HEK293T (cell line): ENCODE measurements at places on chromosomes 7 and 10.

DNA sequence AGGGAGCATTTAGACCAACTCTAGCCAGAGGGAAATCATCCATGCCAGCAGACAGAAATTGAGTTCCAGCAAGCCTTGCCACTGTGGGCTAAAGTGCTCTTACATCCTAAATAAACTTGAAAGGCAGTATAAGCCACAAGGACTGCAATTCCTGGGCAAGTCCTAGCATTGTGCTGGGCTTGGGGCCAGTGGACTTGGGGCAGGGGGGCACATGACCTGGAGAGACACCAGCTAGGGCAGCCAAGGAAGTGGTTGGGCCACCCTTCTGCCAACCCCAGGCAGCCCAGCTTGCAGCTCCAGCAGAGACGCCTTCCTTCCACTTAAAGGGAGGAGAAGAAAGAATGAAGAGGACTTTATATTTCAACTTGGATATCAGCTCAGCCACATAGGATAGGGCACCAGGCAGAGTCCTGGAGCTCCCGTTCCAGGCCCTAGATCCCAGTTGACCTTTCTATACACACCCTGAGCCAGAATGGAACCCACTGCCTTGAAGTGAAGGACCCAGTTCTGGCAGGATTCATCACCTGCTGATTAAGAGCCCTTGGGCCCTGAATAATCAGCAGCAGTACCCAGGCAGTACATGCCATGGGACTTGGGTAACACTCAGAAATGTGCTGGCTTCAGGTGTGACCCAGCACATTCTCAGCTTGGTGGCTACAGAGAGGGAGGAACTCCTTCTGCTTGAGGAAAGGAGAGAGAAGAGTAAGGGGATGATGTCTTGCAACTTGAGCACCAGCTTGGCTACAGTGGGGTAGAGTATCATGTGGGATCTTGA lies 153.0 kb downstream of the GNAI1 start:
- DNase-seq: no peak

DNA sequence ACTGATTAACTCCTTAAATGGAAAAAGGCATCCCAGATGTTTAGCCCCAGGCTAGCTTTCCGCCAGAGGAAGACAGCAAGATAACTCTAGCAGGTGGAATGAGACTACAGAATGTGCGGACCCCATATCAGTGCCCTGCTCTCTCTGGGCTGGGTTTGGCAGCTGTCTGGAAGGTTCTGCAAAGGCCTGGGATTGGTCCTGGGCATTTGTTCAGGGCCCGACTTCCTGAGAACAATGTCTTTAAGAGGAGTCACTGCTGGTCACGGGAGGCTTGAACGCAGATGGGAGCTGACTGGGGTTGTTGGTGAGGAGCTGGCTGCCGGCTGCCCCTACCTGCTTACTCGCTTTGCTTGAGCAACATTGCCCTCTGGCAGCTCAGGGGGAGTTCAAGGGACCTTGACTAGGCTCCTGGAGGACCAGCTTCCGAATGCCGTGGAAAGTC lies 130.6 kb upstream of the BTBD16 start:
- DNase-seq: no peak

DNA sequence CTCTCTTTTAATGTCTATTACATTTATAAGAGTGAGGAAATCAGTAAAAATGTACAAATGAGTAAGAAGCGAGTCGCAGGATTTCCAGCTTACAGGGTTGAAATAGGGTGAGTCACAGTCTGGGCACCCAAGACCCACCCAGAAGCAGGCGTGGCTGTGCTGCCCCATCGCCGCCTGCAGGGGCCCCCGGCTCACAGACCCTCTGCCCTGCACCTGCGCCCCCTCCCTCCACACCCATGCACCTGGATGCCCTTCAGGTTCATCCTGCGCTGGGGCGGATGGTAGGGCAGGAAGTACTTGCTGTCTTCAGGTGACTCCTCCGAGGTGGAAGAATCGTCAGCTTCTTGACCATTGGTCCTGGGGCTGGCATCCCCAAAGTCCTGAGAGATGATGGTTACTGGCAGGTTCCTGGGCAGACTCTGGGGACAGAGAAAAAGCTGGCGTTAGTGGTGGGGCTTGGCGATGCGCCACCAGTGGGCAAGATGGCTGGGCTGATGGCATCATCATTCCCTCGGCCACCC lies 90.2 kb upstream of the GNA12 start:
- no peak for DNase-seq

DNA sequence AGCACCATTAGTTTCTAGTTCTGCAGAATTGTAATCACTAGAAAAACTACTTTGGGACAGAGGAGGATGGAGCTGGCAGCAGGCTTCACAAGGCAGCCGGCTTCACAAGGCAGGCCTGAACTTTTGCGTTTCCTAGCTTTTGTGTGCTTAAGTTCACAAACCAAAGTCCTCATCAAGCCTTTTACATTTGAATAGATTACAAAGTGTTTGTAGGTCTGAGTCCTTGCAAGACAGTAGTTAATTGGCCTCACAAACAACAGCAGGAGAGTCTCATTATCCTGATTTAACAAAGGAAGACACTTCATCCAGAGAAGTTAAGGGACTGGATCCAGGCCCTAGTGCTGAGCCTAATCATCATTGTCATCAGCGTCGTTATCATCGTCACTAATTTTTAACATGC lies 147.8 kb upstream of the AUTS2 start:
- DNase-seq: no peak

DNA sequence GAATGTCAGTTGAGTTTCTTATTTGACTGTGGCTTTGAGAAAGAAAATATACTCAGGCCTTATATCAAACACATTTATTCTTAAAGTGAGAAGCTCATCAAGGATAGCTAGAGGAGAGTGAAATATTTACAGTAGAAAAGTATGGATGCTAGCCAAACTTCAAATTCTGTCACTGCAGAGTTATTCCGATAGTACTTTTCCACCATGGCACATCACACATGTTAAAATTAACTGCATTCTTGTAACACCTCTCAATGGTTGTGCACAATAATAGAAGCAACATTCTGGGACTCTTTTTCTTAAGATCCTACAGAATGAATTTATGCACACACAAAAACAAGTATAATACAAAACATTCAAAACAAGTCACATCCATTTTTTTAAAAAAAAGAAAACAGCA lies 4.5 kb downstream of the PPP1R3C start:
- DNase-seq: no peak

DNA sequence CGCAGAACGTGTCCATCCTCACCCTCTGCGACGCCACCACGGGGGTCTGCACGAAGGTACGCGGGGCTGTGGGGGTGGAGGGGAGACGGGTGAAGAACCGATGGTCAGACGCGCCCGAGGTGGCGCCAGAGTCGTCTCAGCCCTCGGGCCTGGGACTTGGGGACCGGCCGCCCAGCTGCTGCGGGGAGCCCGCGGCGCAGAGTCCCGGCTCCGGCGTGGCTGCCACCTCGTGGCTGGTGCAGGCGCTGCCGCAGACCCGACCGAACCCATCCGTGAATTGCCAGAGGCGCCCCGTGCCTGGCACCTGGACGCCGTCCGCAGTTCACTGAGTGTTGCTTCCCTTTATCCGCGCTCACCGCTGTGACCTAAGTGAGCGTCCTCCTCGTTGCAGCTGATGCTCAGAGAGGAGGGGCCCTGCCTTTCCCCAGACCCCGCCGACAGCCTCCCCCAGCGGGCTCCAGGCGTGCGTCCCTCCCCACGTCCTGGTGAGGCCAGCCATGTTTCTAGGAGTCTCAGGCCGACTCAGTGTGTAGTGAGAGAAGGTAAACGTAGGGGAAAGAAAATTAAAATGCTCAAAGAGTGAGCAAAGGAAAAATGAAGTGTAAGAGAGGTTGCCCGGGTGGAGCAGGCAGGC lies 208.7 kb downstream of the PAXIP1 start:
- peak; percentile 55 for DNase-seq

DNA sequence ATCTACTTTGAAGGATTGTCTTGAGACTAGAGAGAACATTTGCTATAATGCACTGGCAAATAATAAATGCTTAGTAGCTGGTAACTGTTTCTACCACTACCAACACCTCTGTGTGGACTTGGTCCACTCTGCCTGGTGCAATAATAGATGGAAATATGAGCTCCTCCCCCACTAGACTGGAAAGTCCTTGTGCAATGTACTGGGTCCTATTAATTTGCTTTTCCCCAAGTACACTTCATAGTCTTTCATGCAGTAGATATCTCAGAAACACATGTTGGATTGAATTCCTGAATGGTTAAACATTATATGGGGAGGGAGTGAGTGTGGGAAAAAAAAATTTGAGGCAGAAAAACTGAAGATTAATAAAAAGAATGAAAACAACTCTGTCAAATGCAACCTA lies 119.3 kb downstream of the C10orf90 start:
- DNase-seq: no peak

GRCh38 chr7:158374146-158374545 lies 213.5 kb downstream of the PTPRN2 start:
- DNase-seq: no peak

GRCh38 chr7:36286226-36286625 lies 103.4 kb upstream of the ANLN start:
- DNase-seq: no peak

GRCh38 chr7:80078159-80078731 lies 56.4 kb upstream of the GNAI1 start:
- no peak for DNase-seq

GRCh38 chr10:103082683-103083082 lies 110.4 kb downstream of the NT5C2 start:
- no peak for DNase-seq

GRCh38 chr7:18390535-18390907 lies 105.0 kb upstream of the HDAC9 start:
- DNase-seq: no peak

GRCh38 chr10:63755441-63755840 lies 234.2 kb downstream of the REEP3 start:
- DNase-seq: no peak

DNA sequence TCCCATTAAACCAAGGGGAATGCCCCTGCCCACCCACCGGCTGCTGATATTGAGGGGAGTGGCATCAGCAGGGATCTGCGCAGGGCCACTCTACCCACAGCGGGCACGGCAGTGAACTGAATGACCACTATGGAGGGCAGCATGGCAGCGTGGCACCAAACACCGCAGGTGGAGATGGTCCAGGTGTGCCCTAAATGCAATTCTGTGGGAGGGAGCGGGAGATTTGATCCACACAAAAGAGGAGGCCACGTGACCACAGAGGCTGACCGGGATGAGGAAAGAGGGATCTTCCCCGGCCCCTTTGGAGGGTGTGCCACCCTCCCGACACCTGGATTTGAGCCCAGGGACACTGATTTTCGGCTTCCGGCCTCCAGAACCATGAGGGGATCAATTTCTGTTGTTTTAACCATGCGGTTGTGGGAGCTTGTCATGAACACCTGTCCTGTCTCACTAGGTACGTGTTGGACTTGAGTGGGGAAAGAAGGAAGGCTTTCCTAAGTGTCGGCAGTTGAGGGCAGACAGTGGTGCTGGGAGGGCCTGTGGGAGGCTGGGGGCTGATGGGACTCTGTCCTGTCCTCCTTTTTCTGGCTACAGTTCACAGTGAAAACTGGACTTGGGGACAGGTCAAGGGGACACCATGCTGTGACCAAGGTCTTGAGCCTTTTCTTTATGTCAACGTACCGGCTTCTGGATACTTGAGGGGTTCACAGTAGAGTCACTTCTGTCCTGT lies 66.1 kb downstream of the CFAP46 start:
- DNase-seq: no peak

- no peak for DNase-seq
These were observed 3.7 kb upstream of the AKR1C3 start for GRCh38 chr10:5090551-5090950.

- no peak for DNase-seq
These were observed 476.1 kb upstream of the MGMT start for GRCh38 chr10:128990986-128991385.

GRCh38 chr10:48589266-48589665 lies 15.6 kb downstream of the ARHGAP22 start:
- no peak for DNase-seq

GRCh38 chr10:42836771-42837468 lies 54.3 kb downstream of the BMS1 start:
- no peak for DNase-seq

GRCh38 chr10:124596116-124596785 lies 134.6 kb downstream of the LHPP start:
- no peak for DNase-seq

GRCh38 chr7:45055016-45055415 lies 33.8 kb downstream of the NACAD start:
- no peak for DNase-seq

DNA sequence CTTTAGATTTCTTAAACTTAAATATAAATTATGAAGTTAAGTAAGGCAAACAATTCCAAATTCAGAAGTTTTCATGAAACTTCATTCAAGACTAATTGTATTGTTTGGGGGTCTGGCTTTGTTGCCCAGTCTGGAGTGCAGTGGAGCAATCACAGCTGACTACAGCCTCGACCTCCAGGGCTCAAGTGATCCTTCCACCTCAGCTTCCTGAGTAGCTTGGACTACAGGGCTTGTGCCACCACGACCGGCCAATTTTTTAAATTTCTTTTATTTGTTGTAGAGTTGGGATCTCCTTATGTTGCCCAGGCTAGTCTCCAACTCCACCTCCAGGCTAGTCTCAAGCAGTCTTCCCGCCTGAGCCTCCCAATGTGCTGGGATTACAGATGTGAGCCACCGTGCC lies 12.5 kb downstream of the P4HA1 start:
- DNase-seq: no peak

DNA sequence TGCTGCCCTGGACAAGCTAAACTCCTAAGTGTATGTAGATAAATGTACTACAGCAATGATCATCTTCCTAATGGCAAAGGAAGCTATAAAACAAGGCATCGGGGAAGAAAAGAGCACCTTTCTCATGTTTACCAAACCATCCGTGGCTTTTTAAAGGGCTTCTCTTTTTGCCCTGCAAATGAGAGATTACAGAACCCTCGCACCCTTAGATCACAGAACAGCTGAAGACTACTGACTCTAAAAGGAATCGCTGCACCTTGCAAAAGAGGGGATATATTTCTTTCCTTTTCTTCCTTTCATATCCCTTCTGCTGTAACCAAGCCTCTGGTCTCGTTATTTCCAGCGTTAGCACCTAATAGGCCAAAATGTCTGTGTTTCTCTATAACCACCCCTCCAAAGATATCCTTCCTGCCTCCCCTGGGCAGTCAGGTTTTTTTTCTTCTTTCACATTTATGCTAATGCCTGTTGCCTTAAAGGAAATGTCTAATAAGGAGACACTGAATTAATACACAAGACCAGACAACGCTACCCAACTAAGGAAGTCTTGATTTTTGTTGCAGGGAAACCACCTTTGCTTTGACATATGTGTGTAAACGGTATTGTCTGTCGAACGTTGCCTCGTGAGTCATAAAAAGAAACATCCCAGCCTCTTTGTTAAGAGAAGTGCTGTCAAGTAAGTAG lies 10.5 kb downstream of the ST8SIA6 start:
- DNase-seq: no peak
